ENCODE measurements at places on chromosomes 16 and 17.

DNA sequence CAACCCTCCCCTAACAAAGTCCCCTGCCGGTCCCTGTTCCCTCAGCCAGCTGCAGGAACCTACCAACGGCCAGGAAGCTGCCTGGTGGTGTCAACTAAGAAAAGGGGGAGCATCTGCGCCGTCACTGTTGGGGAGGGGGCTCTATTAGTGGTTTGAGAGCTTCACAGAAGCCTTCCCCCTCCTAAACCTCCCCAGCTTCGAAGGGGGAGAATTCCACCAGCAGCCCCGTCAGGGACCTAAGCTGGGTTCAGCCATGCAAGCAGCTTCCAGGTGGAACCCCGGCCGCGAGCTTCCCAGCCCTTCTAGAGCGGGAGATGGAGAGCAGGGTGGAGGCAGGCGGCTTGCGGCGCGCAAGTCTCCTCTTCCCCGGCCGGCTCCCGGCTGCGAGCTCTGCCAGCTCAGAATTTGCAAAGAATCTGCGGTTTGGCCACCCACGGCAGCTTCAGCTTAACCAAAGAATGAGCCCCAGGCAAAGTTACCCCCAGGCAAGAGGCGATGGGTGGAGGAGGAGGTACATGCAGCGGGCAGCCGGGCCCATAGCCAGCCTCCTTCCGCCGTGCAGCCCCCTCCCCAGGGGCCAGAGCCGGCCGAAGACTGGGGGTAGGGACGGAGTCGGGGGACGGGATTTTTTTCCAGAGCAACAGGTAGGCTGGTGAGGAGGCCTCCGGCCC, 33.7 kb downstream of the DDX19A start:
- no peak for DNase-seq

DNA sequence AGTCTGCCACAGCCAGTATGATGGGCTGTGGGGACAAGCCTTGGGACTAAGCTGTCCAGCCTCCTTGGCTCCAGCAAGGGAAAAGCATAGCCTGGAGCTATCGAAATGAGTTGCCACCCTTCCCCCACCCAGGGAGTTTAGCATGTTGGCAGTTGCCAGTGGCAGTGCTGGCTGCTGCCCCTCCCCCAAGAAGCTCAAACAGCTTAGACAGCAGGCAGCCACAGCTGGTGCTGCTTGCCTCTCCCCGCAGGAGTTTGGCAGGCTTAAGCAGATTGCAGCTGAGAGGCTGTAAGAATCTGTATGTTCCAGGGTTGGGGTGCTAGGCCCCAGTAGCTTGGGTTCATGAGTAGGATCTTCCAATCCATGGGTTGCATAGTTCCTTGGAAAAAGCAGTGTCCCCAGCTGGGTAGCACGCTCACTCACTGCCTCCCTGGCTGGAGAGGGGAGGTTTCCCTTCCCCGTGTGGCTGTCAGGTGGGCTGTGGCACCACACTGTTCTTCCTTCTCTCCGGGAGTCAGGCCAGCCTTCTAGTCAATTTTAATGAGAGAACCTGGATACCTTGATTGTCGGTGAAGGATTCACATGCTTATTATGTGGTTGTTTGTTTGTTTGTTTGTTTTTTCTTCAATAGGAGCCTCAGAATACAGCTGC, 506.1 kb downstream of the CDH11 start:
- DNase-seq = no peak

DNA sequence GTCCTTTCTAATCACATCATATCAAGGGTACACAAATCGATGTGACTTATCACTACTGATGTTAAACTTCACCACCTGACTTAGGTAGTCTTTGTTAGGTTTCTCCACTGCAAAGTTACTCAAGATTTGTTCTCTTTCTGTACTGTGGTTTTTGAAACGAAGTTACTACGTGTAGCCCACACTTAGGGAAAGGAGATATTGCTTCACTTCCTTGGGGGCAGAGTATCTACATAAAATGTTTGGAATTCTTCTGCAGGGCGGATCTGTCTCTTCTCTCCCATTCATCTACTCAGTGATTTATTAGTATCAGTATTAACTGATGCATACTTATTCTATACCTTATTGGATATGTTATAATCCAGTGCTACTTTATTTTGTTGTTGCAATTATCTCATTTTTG, 403.6 kb upstream of the MON1B start:
- no peak for DNase-seq

- no peak for DNase-seq
These were observed 298.6 kb upstream of the PSMD7 start for GRCh38 chr16:73997971-73998370.
